Tibial nerve (tissue), 4 donors: ENCODE measurements at places on chromosomes 11 and 22. TPM values are rescaled to one million over a fixed set of nuclear protein-coding genes. Genes with fewer than 3 reads are reported as not detected.
A peak's percentile ranks its signal among the peaks of the same experiment; 100 is the strongest.

- peak; percentile 16 for DNase-seq
Observed at GRCh38 chr11:18727479-18728236, 1.7 kb upstream of the IGSF22 start.

- DNase-seq = no peak
Observed at GRCh38 chr11:106063009-106063408, 14.1 kb downstream of the KBTBD3 start.

DNA sequence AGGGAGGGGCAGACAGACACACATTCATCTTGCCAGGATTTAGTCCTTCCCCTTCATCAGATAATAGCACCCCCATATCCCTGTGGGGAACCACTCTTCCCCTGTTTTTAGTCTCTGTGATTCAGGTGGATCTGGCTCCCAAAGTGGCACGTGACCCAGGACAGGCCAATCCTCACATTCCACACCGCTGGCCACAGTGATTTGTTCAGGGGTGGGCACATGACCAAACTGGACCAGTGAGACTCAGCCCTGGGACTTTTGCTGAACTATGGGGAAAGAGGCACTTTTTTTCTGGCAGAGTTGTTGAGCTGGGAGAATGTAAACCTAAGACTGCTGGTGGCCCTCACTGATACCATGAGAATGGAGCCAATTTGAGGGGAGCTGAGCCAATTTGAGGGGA is 19.1 kb upstream of the KCNJ11 start:
- DNase-seq = no peak

- no peak for DNase-seq
Observed at GRCh38 chr11:131675121-131675888, 304.9 kb downstream of the NTM start.

- DNase-seq = no peak
Observed at GRCh38 chr11:34728609-34729008, 107.7 kb downstream of the EHF start.

DNA sequence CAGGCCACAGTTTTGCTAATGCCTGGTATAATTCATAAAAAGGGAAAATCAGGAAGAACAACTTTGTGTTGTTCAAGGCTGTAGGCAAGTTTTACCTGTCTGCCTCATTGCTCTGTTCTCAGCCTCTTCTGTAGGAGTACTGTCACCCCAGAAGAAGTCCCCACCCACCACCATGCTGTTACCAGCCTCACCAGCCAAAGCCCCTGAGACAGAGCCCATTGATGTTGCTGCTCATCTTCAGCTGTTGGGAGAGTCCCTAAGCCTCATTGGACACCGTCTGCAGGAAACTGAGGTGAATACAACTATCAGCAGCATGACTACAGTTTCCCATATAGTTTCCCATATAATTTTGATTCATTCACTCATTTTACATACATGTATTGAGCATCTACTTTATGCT is 11.6 kb upstream of the TOM1 start:
- no peak for DNase-seq

- DNase-seq = no peak
Observed at GRCh38 chr22:39635719-39636118, 65.2 kb downstream of the CACNA1I start.

DNA sequence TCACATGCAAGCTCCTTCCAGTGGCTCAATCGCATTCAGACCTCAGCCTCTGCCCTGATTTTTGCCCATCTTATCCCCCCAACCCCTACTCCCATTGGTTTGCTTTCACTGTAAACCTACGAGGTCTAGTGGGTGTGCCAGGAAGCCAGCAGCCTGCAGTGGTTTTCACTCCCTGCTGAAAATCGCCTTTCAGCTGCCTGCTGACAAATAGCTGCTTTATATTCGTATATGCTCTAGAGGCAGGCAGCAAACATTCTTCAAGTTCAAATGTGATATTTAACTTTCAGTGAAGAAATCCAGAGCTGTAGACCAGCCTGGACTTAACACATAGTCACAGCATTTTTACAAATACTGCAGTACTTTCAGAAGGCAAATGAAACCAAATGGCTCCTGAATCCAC is 92.8 kb upstream of the APOA1 start:
- no peak for DNase-seq

POLD3 gene
- 9.0 TPM for total RNA-seq
